ENCODE measurements at places on chromosomes 1 and 21. TPM values are rescaled to one million over a fixed set of nuclear protein-coding genes. Genes with fewer than 3 reads are reported as not detected.

Gene TIAM1
- 26.5 TPM for total RNA-seq

Gene CCDC190
- total RNA-seq, result not detected

Gene OLFML3
- 17.5 TPM for total RNA-seq

Gene SH2D1B
- not detected for total RNA-seq

Gene CR1L
- total RNA-seq, result not detected

Gene VWA1
- 2.9 TPM for total RNA-seq

Gene MEGF6
- 5.3 TPM for total RNA-seq

Gene EVA1B
- total RNA-seq, result 3.7 TPM

Gene PGBD5
- 15.9 TPM for total RNA-seq

Gene MPZ
- 1.6 TPM for total RNA-seq

Gene DPT
- under 0.01 TPM for total RNA-seq

Gene CD5L
- total RNA-seq, result under 0.01 TPM

DNA sequence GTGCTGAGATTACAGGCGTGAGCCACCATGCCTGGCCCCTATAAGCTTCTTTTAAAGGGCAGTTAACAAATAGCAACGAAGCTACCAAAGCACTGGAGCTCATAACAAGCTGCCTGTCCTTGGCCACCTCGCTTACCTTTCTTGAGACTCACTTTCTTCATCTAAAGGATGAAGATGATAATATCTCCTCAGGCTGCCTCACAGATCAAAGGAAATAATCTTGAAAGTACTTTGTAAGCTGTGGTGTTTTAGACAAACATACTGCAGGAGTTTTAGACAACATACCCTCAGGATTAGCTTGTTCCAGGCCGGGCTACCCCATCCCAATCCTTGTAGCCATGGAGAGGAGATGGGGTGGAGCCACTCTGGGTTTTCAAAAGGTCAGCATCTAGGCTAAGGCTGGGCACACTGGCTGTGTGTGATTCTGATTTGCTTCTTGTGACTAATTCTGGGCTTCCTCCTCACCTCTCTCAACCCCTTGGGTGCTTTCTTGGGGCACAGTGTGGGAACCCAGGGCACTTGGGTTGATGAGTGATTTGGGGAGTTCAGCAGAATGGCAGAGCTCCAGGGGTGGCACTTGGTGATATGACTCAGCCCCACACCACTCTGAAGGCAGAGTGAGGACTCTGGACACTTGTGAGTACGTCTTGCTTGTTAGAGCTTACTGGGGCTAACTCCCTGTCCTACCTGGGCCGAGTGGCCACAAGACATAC, 5.2 kb downstream of the GPR25 start:
- DNase-seq, result no peak

DNA sequence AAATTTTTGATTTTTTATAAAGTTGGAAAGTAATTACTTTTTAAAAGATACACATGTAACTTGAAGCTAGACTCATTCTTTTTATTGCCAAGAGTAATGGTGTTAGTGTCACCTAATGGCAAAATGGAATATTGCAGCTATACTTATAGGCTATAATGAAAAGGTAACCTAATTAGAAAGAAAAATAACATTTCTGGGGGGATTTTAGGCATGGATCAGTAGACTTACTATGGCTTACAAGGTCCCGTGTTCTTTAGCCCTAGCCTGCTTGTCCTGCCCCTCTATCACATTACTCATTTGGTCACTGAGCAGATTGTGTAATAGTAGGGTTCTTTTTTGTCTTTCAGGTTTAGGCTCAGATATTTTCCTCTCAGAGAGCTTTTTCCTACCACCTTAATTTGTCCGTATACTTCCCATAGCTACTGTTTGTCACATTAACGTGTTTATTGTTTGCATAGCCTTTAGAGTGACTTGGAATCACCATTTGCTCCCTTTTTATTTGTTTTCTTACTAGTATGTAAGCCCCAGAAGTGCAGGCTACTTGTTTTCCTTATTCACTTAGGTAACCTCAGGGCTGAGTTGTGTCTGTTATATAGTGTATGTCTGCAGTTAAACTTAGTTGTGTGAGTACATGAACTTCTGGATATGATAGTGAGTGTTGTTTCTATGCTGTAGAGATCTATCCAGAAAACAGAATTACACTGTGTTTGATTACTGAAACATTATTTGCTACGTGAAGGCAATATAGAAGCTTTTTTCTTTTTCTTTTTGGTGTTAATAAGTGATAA, 58.7 kb downstream of the RABGAP1L start:
- DNase-seq, result peak; percentile 17

DNA sequence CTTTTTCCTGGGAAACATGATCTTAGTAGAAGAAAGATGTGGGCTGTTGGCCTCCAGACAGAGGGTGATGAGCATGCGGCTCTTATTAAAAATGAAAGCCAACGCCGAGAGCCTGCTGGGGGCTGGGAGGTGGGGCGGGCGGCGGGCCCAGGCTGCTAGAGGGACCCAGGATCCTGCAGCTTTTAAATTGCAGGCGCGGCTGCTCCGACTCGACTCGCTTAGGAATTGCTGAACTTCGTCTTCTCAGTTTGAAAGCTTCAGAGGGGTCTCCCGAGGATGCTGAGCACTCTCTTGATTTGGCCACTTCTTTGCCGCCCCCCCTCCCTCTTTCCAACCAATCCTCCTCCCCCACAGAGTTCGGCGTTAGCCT, 1.2 kb downstream of the AGPAT3 start:
- peak; percentile 61 for DNase-seq

DNA sequence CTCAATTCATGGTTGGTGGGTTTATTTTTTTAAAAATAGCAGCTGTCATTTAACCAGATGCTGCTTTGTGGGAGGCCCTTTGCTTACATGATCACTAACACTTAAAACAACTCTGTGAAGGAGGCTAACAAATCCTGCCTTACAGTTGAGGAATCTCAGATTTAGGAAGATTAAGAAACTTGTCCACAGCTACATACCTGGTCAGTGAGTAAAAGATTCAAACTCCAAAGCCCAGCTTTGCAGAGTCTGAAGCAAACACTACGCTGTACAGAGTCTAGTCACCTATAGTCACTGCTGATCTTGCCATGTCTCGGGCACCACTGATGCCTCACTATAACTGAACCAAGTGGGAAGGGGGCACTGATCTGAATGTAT, 535.4 kb downstream of the SMYD3 start:
- no peak for DNase-seq

DNA sequence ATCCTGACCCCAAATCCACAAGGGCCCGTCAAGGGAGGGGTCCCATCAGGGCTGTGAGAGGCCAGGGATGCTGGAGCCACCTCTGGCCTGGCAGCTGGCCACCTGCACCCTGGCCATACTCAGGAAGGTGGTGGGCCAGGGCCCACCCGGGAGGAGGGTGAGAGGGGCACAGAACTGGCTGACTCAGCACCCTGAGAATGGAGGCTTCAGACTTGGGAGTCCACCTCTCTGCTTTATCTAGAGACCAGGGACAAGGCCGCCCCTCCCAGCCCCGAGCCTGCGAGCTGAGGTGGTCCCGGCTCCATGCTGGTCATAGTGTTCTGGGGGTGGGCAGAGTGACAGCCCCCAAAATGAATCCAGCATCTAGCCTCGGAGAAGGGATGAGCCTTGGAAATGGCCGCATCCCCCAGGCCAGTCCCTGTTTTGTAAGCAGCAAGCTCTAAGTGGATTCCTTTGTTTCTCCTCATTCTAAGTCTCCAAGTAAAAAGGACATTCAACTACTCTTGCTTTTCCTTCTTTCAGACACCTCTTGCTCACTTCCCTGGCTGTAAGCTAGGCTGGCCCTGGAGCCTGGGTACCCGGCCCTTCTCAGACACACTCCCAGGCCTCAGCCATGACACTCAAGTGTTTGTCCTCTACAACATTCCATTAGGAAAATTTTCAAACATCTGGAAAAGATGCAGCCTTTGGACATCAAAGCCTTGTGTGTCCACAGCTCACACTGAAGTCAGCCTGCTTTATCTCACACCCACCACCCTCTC, 12.3 kb downstream of the WNT3A start:
- no peak for DNase-seq

- DNase-seq, result no peak
Measured at GRCh38 chr1:221869779-221870178, 127.9 kb upstream of the DUSP10 start.

- DNase-seq, result no peak
Measured at GRCh38 chr1:183110326-183110880, 75.7 kb upstream of the LAMC2 start.

GRCh38 chr1:10610901-10611600, 136.3 kb downstream of the PEX14 start:
- DNase-seq, result no peak

GRCh38 chr1:32797456-32797855, 19.7 kb downstream of the YARS1 start:
- no peak for DNase-seq

- DNase-seq, result no peak
Measured at GRCh38 chr1:160018900-160019299, 12.9 kb downstream of the PIGM start.

DNA sequence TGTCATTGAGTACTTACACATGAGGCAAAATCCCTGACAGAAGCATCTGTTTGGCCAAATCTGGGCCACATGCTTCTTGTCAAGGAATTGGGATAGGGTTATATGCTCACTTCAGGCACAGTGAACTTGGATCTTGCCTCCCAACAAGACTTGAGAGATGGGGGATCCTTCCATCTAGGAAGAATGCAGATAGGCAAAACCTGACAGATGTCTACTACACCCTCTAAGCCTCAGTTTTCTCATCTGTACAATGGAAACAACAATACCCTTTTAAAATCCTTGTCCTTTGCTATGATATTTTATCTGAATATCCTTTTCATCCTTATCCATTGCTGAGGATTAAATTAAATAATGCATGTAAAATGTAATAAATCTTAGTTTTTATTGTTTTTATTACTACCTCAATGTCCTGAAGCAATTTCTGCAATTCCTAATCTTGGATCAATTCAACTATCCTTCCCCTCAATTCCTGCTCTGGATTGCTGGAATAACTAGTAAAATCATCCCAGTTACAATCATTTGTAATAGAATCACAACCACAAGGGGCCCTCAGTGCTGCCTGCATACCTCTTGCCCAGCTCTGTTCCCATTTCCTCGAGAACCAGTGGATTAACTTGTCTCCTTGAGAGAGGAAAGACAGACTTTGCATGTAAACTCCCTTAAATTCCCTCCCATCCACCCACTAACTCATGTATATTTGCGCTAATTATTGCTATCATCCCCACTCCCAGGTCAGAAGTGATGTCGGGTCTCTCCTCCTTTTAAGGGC, 8.1 kb upstream of the XPR1 start:
- no peak for DNase-seq

Data from frontal cortex (tissue), 4 donors.